NB4 (cell line): ENCODE measurements at places on chromosomes 3 and 15.
A peak's percentile ranks its signal among the peaks of the same experiment; 100 is the strongest.

DNA sequence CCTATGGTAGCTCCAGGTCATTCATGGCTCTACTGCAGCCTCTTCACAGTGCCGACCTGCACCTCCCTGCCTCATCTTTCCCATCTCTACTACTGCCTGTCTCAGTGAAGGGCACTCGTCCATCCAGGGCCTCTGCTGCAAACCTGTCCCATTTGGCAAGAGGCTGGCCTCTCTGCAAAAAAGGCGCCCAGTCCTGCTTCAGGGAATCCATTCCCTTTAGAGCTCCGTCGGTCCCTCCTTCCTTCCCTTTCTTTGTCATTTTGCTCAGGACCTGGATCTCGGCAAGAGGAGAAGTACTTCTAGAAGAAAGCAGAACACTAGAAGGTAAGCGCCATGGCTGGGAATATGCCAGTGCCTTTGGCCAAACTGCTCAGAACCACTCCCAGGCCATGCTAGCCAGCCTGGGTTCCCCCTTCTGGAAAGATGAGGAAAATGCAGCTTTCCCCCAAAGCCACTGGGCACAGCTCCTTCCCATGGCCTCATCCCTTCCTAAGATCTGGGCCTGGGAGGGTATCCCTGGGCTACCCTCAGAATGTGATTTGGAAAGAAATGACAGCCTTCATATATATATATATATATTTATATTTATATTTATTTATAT is 6.4 kb upstream of the ISL2 start:
- peak; percentile 59 for DNase-seq

- DNase-seq = no peak
Measured at GRCh38 chr15:73046073-73046472, 6.2 kb upstream of the NEO1 start.

- no peak for DNase-seq
Measured at GRCh38 chr3:154875142-154875541, 205.0 kb upstream of the MME start.

- DNase-seq = peak; percentile 67
Measured at GRCh38 chr3:632571-633170, 436.1 kb downstream of the CHL1 start.

DNA sequence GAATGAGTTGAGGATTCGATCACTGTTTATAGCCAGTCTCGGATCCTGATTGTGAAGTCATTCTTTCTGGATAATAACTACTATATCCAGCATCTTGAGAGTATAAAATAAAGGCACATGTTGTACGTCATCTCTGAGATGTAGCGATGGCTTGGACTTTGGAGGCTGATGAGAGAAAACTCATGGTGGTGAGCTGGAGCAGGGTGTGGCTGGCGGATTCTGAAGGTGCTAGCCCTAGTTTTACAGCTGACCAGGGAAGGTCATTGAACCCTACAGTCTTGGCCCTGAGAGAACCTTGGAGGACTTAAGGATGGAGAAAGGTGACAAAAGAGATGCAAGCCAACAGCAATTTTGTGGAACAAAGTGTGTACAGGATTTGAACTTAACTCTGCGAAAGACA is 153.8 kb downstream of the IGF1R start:
- no peak for DNase-seq

DNA sequence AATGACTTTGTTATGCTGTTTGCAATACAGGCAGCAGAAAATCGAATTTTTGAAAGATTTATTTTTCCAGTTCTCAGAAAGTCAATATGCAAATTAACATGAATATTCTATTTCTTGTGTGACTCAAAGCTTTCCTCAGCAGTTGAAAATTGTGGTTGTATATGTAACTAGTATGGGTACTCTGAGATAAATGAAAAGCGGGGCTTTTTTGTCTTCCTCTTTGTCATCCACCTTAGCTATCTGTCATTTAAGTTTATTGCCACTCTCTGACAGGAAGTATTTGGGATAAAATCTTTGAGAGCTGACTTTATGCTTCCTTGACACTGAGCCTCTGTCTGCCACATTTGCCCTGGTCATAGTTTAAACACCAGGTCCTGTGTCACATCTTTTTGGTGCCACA is 91.5 kb downstream of the ATG7 start:
- no peak for DNase-seq

DNA sequence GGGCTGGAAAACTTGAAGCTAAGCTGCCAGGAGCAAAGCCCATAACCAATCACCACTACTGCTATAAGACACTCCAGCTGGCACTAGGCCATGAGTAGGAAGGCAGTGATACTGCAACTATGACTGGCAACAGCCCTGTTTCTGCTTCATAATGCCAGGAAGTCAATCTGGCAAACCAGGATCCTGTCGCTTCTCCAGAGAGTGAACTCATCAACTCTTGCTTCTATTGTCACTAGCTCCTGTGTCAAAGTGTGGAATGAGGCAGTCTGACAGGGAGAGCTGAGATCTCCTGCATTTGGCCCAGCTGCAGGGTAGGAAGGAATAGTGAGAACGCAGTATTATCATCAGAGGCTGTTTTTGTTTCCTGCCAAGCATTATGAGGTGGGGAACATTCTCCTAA is 105.3 kb downstream of the CTNNB1 start:
- no peak for DNase-seq

- DNase-seq = no peak
Measured at GRCh38 chr15:29795610-29796009, 26.7 kb downstream of the TJP1 start.

DNA sequence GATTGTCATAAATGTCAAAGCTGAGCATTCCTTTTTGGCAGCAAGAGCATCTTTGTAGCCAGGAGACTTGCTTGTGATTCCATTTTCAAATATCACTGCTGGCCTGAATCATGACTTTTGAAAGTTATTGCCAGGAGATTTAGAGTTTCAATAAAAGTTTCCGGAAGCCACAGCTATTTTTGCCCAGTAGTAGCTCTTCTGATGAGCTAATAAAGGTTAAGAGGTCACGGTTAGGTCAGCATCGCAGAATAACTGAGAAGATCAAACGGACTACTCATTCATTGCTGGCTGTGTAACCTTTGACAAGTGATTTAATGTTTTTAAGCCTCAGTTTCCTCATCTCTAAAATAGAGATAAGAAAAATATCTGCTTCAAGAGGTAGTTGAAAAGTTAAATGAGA is 105.1 kb upstream of the ETV5 start:
- no peak for DNase-seq
